Chondrocyte (in vitro differentiated cells): ENCODE measurements at places on chromosomes 16 and 17.

- no peaks in the 10 kb centered on the region for H3K36me3 ChIP-seq
- no peak overlapping the region for H3K4me3 ChIP-seq
- H3K27me3 ChIP-seq: no peaks in the 10 kb centered on the region
- peaks cover 32% of the 10 kb centered on the region for H3K4me1 ChIP-seq
- H3K27ac ChIP-seq: no peak overlapping the region
- DNase-seq: no peak
These were observed 12.1 kb downstream of the ABCA9 start for GRCh38 chr17:69048634-69049033.

DNA sequence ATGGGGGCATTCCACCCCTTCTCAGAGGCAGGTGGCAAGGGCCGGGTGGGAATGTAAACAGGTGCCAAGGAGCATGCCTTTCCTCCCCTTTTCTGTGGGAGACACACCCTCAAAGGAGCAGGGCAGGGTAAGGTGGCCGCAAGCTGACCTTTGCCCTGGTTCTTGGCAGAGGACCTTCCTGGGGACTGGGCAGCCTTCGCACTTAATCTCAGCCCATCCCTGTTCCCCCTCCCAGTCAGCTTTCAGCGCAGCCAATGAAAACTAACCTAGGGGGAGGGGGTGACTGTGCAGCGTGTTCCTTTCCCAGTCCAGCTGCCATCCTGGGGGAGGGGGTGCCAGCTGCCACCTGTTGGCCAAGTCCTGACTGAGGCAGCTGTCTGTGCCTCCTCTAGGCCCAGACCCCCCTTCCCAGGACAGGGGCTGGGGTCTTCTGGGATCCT lies 2.8 kb downstream of the TRAF4 start:
- peak overlapping the region; percentile 89 for H3K4me3 ChIP-seq
- no peaks in the 10 kb centered on the region for H3K27me3 ChIP-seq
- H3K27ac ChIP-seq: peak overlapping the region; percentile 94
- no peak for DNase-seq
- H3K36me3 ChIP-seq: peaks cover 8% of the 10 kb centered on the region

DNA sequence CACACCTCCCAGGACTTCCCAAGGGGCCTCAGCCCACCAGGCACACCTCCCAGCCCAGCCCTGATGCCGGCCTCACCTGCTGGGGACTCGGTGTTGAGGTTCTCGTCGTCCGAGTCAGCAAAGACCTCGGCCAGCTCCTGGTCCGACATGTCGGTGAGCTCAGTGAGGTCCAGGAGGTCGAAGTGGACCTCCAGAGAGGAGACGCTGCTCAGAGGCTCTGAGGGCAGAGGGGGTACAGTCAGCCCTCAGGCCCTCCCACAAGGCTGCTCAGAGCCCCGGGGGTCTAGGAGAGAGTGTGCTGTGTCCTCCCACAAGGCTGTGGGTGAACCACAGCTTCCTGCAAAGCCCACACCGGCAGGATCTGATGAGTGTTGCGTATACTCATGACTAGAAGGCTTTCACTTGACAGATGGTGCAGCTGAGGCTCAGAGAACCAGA lies 10.5 kb downstream of the DBNDD1 start:
- no peaks in the 10 kb centered on the region for H3K36me3 ChIP-seq
- no peak overlapping the region for H3K27ac ChIP-seq
- no peak overlapping the region for H3K4me3 ChIP-seq
- no peak for DNase-seq

DNA sequence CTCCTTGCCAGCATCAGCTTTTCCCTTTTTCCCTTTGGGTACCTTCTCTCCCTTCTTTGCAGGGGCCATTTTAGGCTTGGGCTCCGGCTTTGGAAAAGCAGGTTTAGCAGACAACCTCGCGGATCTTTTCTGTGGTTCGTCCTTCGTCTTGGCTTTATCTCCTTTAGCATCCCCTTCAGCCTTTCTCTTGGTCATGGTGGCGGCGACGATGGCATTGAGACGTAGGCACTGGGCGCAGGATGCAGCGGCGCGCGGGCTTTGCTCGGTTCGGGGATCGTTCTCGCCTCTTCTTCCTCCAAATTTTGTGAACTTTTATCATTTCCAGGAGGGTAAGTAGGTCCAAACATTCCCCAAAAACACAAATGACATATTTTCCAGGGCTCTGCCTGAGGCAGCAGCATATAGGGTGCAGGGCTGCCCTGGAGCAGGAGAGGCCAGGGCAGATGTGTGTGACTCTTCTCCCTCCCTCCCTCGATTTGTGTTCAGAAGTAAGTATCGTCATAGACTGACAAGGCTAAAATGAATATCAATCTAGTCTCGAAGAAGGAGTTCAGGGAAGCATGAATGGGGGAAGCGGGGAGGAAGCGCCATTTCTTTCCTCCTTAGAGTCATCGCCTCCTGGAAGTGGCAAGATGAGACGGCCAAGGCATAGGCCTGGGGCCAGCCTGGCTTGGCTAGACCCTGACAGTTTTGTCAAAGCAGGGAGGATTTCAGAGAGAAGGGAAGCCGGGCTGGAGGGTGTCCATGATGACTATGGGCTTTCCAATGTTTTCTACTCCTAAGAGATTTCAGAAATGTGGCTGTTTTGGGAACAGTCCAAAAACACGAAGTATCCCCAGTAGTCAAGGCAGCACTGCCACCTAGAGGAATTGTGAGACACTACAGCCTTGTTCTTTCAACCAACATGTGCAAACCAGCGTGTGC lies 13.2 kb downstream of the CHCT1 start:
- H3K4me3 ChIP-seq: no peak overlapping the region
- H3K27me3 ChIP-seq: no peaks in the 10 kb centered on the region
- peaks cover 11% of the 10 kb centered on the region for H3K4me1 ChIP-seq
- no peaks in the 10 kb centered on the region for H3K36me3 ChIP-seq

- DNase-seq: no peak
- H3K27me3 ChIP-seq: peaks cover 6% of the 10 kb centered on the region
- no peaks in the 10 kb centered on the region for H3K4me1 ChIP-seq
- H3K27ac ChIP-seq: no peak overlapping the region
These were observed 171.0 kb downstream of the MAF start for GRCh38 chr16:79429381-79430190.

- H3K27me3 ChIP-seq: peaks cover 8% of the 10 kb centered on the region
- H3K4me3 ChIP-seq: no peak overlapping the region
- DNase-seq: no peak
- H3K4me1 ChIP-seq: peaks cover 21% of the 10 kb centered on the region
- peak overlapping the region; percentile 52 for H3K27ac ChIP-seq
- peaks cover 2% of the 10 kb centered on the region for H3K36me3 ChIP-seq
These were observed 174.0 kb upstream of the CIBAR2 start for GRCh38 chr16:85286066-85286831.

GRCh38 chr17:73142872-73143381 lies 21.9 kb upstream of the SSTR2 start:
- H3K27me3 ChIP-seq: peaks cover 4% of the 10 kb centered on the region
- no peak for DNase-seq
- peaks cover 6% of the 10 kb centered on the region for H3K4me1 ChIP-seq
- H3K36me3 ChIP-seq: no peaks in the 10 kb centered on the region
- no peak overlapping the region for H3K4me3 ChIP-seq

- DNase-seq: peak; percentile 90
- peak overlapping the region; percentile 70 for H3K4me3 ChIP-seq
- peaks cover 35% of the 10 kb centered on the region for H3K4me1 ChIP-seq
- no peaks in the 10 kb centered on the region for H3K27me3 ChIP-seq
- no peaks in the 10 kb centered on the region for H3K36me3 ChIP-seq
- H3K27ac ChIP-seq: peak overlapping the region; percentile 99
These were observed 9.3 kb downstream of the HEXIM2 start for GRCh38 chr17:45170931-45171337.

- peak overlapping the region; percentile 33 for H3K4me3 ChIP-seq
- DNase-seq: no peak
- H3K27me3 ChIP-seq: no peaks in the 10 kb centered on the region
- peak overlapping the region; percentile 87 for H3K27ac ChIP-seq
- H3K36me3 ChIP-seq: no peaks in the 10 kb centered on the region
These were observed 55.2 kb downstream of the NKD1 start for GRCh38 chr16:50603206-50604064.

DNA sequence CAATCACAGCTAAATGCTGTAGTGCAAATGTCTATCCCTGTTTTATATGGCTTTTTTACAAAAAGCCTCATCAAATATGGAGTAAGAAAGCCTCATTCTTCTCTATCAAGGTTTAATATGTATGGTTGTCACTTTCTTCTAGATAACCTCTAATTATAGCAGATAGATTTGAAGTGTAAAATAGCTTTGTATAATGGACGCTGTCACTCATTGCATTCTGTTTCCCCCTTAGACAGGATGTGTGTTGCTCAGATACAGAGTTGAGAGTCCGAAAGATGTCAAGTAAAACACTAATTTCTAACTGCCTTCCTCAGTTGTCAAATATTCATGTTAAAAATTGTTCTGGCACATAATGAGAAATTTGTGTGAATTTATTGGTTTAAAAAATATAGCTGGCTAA lies 88.0 kb downstream of the NLK start:
- no peak overlapping the region for H3K27ac ChIP-seq
- peaks cover 29% of the 10 kb centered on the region for H3K4me1 ChIP-seq
- no peak overlapping the region for H3K4me3 ChIP-seq
- no peaks in the 10 kb centered on the region for H3K27me3 ChIP-seq

DNA sequence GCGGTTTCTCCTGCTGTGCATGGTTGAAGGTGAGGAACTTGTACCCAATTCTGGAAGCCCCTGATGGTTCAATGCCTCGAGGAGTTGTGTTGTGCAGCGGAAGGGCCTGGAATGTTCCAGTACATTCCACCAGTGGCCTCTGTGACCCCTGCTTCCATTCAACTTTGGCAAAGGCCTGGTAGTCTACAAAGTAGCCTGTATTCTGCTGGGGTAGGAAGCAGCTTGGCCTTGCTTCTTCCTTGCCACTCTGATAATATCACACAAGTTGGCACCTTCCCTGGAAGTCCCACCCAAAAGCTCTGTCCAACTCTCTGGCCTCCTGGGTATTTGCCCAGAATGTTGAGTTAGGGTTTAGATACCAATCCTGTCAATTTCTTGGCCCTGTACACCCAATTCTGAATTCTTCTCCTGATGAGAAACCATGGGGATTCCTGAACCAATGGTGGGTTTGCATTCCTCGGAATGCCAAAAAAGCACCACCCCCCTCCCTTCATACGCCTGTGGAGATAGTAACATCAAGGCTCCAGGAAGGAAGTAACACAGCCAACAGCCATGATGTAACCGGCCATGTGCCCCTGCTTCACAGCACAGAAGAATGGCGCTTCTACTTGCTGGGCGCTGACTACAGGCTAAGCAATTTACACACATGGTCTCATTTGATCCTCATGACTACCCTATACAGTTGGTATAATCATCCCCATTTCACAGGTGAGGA lies 11.8 kb upstream of the FAM117A start:
- no peaks in the 10 kb centered on the region for H3K36me3 ChIP-seq
- H3K4me3 ChIP-seq: no peak overlapping the region
- DNase-seq: no peak
- H3K27ac ChIP-seq: no peak overlapping the region

- H3K27me3 ChIP-seq: no peaks in the 10 kb centered on the region
- H3K36me3 ChIP-seq: peaks cover 38% of the 10 kb centered on the region
- H3K27ac ChIP-seq: no peak overlapping the region
- H3K4me1 ChIP-seq: no peaks in the 10 kb centered on the region
- DNase-seq: no peak
These were observed 23.7 kb downstream of the PRKAR1A start for GRCh38 chr17:68535922-68536321.

DNA sequence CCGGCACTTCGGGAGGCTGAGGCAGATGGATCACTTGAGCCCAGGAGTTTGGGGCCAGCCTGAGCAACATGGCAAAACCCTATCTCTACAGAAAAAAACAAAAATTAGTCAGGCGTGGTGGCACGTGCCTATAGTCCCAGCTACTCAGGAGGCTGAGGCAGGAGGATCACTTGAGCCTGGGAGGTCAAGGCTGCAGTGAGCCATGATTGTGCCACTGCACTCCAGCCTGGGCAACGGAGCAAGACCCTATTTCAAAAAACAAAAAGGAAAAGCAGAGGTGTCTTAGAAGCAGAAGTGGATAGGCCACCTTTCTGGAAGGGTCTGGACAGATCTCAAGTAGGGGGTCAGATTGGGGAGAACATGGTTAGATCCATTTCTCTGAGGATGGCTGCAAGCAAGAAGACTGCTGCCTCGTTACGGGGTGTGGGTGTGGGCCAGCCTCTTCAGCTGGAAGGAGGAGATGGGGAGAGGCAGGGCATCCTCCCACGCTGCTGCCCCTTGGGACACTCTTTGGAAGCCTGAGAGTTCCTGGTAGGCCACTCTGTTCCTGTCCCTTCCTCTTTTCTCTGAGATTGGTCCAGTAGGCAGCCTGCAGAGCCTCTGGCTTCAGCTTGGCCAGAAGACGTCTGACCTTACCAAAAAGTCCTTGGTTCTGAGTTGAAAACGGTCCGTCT lies 208.0 kb downstream of the MSI2 start:
- no peak overlapping the region for H3K4me3 ChIP-seq
- H3K4me1 ChIP-seq: peaks cover 40% of the 10 kb centered on the region
- DNase-seq: no peak
- H3K27ac ChIP-seq: no peak overlapping the region
- peaks cover 5% of the 10 kb centered on the region for H3K27me3 ChIP-seq

DNA sequence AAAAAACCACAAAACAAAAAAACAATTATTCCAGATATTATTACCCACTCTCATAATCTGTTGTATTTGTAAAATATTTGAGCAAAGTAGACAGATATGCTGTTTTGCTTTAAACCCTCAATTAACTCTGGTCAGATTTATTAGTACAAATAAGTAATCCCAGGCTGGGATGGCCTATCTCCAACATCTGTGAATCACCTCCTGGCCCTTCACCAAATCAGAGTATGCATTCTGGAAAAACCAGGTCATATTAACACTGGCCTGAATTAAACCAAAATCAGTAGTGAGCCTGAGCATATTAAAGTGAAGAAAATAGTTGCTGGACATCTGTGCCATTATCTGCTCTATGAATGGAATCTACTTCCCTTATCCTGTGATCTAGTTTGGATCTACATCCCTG lies 41.0 kb downstream of the STAT3 start:
- no peak overlapping the region for H3K4me3 ChIP-seq
- peaks cover 24% of the 10 kb centered on the region for H3K36me3 ChIP-seq
- no peak for DNase-seq
- no peaks in the 10 kb centered on the region for H3K27me3 ChIP-seq
- peak overlapping the region; percentile 83 for H3K27ac ChIP-seq
- H3K4me1 ChIP-seq: peaks cover 41% of the 10 kb centered on the region

GRCh38 chr17:14149751-14150150 lies 80.4 kb downstream of the COX10 start:
- no peak for DNase-seq
- peaks cover 5% of the 10 kb centered on the region for H3K36me3 ChIP-seq
- no peak overlapping the region for H3K4me3 ChIP-seq

DNA sequence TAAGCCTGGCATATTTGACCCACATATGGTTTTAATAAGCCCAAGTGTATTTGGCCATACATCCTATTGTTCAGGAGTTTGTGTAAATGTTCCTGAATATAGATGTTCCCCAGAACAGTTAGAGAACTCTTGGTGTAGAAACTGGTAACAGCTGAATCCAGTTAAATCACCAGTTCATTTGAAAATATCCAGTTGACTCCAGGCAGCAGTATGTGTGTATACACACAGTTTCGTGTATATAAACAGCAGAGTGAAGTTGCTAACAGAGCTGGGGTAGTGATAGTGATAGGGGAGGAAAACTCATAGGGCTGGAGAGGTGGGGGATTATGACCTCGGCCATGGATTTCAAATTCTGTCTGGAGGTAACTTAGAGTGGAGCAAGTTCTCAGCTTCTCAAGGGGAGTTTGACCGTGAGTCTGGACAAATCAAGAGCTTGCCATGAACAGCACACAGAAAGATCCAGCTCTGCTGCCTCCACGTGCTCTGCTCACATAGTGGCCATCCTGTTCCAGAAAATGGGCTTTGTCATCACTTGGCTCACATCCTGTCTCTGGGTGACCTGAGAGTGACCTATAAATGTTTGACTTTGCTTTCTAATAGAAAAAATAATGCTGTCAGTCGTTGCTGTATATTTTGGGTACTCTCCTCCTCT lies 30.6 kb upstream of the MMD start:
- no peak overlapping the region for H3K4me3 ChIP-seq
- H3K27me3 ChIP-seq: no peaks in the 10 kb centered on the region
- peaks cover 7% of the 10 kb centered on the region for H3K4me1 ChIP-seq
- no peaks in the 10 kb centered on the region for H3K36me3 ChIP-seq
- peak overlapping the region; percentile 13 for H3K27ac ChIP-seq
